NCI-H2081 treated with DMSO at 0.1 percent for 48 hours (cell line): ENCODE measurements at places on chromosomes 13 and 19.

DNA sequence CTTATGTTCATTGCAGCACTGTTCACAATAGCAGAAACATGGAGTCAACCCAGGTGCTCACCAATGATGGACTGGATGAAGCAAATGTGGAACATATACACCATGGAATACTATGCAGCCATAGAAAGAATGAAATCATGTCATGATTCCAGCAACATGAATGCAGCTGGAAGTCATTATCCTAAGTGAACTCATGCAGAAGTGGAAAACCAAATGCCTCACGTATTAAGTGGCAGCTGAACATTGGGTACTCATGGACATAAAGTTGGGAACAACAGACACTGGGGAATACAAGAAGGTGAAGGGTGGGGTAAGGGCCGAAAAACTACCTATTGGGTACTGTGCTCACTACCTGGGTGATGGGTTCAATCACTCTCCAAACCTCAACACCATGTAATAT, 915.9 kb downstream of the UQCRFS1 start:
- DNase-seq = no peak

DNA sequence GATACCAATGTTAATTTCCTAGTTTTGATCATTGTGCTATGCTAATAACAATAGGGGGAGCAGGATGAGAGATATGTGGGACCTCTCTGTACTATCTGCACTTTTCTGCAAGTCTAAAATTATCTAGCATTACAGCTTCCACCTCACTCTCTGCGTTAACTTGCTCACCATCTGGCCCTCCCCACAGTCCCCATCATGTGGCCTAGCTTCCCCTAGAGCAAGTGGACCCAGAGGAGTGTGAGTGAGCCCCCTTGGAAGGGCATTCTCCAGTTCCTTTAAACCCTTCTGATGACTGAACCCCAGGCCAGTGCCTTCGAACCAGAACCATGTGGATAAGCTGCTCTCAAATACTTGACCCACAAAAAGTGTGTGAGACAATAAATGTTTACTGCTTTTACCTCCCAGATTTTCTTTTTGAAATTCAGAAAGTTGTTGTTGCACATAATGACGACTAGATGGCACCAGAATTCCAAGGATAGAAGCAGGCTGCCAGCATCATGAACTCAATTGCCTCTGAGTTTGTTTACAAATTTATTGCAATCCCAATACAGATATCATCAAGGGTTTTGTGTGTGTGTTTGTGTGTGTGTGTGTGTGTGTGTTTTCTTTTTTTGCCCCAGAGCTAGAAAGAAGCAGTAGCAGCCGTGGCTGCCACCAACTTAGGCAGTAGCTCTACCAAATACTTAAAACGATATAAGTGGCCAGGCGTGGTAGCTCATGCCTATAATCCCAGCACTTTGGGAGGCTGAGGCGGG, 49.0 kb upstream of the ZNF780A start:
- peak; percentile 5 for DNase-seq

- DNase-seq = no peak
Measured at GRCh38 chr13:98353750-98354149, 176.7 kb upstream of the RNF113B start.

DNA sequence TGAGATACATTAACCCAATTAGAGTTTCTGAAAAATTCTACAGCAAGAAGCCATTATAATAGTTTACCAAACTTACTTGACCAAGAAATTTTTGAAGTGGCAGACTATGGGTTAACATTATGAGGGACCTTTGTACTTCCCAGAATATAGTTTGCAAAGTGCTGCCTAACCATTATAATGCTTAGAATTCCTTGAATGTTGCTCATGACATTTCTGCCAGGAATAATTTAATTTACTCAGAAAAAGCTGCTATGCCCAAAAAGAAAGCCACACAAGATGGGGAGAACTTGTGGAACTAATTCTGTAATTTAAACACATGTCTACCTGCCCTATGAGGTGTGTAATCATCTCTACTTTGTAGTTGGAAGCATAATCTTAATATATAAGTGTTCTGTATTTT, 58.1 kb upstream of the MYCBP2 start:
- no peak for DNase-seq

DNA sequence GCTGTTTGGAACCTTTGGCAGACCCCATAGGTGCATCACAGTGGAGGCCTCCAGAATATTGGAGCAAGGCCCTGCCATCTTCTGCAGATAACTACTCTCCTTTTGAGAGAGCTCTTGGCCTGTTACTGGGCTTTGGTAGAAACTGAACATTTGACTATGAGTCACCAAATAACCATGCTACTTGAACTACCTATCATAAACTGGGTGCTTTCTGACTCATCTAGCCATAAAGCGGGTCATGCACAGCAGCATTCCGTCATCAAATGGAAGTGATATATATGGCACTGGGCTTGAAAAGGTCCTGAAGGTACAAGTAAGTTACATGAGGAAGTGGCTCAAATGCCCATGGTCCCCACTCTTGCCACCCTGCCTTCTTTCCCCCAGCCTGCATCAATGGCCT, 782.5 kb upstream of the SLITRK6 start:
- no peak for DNase-seq

GRCh38 chr13:108786456-108787200, 157.2 kb downstream of the MYO16 start:
- DNase-seq = no peak

DNA sequence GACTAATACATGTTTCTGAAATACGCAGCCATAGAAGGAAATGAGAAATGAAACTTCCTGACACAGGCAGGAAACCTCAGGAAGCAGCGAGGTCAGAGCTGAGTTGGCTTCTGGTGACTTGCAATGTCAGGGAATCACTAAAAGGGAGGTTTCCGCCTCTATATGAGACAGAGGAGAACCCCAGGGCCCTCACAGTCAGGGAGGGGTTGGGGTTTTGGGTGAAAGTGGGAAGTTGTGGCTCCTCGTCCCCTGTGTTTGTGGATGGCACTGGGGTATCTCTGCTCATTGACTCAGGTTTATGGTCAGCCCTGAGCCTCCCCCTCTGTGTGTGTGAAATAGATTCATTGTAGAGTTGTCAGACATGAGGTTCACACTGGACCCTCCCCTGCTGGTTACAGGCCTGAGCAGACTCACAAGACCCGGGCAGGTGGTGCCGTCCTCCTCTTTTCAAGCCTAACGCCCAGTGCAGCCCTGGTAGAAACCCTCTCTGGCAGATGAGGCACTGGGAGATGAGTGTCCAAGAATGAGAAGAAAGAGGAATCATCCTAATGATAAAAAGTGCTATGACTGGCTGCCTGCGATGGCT, 5.5 kb upstream of the LILRA6 start:
- no peak for DNase-seq
